ENCODE measurements at places on chromosomes 5 and 9.

DNA sequence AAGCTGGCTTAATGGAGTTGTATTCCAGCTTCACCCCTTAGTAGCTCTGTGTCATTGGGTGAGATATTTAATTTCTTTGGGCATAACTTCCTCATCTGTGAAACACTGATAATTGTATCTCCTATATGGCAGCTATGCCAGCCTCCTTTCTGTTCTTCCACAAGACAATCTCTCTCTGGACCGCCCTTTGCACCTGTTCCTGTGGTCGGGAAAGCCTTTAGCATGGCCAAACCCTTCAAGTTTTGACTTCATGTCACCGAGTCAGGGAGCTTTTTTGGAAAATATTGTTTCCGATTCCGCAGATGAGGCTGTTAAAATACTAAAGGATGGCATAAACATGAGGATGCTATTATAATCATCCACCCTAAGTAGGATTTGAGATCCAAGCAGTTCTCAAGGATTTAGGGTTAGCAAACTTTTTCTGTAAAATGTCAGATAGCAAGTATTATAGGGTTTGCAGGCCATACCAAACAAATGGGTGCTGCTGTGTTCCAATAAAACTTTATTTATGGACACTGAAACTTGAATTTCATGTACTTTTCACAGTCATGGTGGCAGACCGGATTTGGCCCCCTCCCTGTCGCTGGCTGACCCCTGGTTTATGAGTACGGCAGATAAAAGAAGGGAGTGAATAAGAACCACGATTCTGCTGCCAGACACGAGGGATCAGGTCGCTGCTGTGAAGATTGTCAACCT, 695 bp upstream of the NDFIP1 start:
- no peak for DNase-seq

DNA sequence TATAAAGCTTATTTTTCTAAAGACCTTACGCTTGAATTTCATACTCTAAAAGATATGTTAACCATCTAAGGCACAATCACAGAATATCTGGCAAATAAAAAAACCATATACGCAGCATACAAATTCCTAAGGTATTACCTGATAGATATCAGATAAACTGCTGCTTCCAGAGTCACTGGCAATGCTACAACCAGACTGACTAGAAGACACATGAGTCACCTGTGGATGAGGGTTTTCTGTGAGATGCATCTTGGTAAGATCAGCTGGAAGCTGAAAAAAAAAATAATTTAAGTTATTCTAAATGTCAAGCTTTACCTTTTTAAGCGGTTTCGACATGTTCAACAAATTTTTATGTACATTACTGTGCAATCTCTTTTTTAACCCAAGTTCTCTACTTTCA, 113.8 kb downstream of the RAPGEF6 start:
- no peak for DNase-seq

DNA sequence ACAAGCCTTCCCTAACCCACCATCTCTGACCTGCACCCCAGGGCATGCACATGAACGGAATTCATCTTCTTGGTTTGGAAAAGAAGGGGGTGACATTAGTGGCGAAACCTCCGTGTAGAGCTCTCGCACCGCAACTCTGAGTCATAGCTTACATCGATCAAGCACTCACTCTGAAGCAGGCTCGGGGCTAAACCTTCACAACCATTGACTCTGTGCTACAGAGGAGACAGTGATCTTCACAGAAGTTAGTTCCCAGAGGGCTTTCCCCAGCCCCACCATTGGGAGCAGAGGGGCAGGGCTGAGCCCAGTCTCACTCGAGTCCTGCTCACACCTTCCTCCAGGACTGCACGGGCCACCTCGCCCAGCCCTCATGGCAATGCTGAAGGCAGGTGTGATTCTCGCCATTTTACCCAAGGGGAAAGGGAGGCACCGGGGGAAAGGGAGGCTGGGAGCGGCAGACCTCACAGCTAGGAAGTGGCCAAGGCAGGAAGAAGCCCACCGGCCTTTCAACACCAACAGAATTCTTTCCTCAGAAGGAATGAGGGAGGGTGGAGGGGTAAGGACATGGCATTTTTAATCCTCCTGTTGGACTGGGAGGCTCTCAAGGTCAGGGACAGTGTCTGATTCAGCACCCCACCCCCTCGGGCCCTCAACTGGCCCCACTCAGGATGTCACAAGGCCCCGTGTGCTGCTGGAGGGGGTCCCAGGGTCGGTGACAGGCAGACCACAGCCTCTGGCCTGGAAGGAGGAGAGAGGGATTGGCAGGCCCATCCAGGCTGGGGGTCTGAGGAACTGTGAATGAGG, 25.9 kb upstream of the IL17B start:
- DNase-seq: no peak

DNA sequence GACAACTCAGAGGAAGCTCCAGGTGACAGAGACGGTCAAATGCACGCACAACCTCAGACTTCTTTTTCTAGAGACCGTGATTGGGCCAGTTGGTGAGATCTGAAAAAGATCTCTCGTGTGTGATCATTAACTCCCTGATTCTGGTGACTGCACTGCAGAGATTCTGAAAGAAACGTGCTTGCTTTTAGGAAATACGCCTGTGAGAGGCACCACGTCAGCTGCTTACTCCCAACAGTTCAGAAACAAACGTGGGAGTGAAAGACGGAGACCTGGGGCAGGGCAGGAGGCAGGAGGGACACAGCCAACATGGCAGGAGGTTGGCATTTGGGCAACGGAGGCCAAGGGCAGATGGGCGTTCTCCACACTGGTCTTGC, 15.9 kb downstream of the SLC12A7 start:
- no peak for DNase-seq

- DNase-seq: no peak
Measured at GRCh38 chr9:133532937-133533668, 1.4 kb upstream of the ADAMTSL2 start.

- no peak for DNase-seq
Measured at GRCh38 chr9:15293804-15294316, 13.2 kb downstream of the TTC39B start.

DNA sequence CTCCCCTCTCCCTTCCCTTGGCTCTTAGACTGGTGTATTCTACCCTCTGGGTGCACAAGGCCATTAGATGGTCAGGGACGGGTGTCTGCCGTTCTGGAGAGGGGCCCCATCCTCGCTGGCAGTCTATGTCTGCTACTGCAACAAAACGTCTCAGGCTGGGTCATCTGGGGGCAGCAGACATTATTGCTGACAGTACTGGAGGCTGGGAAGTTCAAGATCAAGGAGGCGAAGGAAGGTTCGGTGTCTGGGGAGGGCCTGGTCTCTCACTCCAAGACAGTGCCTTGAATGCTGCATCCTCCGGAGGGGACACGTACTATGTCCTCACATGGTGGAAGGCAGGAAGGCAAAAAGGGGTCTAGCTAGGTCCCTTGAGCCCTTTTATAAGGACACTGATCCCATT, 93.4 kb upstream of the COL5A1 start:
- DNase-seq: no peak

DNA sequence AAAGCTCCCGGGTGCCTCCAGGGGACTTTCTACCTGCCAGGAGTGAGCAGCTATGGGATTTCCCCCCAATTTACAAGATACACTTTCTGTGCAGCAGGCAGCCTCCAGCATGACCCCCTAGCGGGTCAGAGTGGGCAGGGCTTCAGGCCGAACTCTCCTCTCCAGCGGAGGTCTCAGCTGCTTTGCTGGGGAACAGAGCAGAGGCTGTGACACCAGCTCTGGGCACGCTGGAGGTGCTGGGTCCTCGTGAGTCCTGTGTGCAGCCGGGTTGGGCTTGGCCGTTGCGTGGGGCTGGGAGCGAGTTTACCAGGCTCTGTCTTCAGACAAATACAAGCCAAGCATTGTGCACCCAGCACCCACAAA, 2.9 kb downstream of the NRARP start:
- no peak for DNase-seq

- no peak for DNase-seq
Measured at GRCh38 chr9:1094749-1095148, 44.6 kb downstream of the DMRT2 start.

DNA sequence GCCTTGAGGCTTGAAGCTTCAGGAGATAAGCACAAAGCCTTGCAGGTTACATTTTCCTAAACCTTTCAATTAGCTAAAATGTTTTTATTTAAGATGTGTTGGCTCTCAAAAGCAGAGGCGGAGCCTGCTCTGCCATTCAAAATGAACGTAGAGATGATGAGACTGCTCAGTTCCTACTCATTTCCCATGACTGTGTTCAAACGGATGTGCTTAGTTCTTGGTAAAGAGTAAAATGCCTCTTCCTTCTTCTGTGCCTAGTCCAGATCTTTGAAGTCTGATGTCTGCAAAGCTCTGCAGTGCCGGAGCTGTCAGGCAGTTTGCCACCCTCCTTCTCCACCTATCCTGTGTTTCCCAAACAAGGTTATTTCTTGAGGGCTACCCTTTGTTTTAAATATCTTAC, 46.3 kb upstream of the ADAMTSL1 start:
- no peak for DNase-seq

DNA sequence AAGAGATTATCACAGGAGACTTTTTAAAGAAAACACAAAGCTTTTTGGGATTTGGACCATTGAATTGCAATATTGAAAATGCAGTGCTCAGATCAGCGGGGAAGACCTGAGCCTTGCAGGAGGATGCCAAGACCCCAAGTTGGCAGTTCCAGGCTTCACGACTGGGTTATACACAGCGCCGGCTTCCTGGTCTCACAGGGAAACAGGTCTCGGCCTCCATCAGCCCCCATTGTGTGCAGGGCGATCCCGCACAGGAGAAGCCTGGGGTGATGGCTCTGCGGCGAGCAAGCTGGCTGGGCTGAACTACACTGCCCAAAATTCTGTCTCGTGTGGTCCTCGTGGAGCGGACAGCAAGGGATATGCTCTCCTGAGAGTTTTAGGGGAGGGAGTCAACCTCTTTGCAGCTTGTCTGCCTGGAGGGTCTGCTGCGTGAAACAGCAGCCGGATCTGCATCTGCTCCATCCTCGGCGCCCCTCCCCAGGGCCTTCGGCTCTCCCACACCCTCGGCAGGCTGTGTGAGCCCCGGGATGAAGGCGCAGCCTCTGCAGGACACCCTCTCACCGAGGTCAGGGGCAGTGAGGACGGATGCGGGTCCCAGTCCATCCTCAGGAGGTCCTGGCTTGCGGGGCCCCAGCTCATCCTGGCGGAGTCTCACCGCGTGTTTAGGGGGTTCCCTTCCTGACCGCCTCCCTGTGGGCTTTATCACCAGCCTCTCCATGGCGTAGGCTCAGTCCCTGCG, 60.6 kb downstream of the NSUN2 start:
- DNase-seq: no peak
